ENCODE measurements at places on chromosomes 5 and 9. TPM values are rescaled to one million over a fixed set of nuclear protein-coding genes. Genes with fewer than 3 reads are reported as not detected.

The ANKRD20A1 gene
- 1.5 TPM for total RNA-seq

The SLC1A3 gene
- total RNA-seq = not detected

The BRD9 gene
- 41.7 TPM for total RNA-seq

The OR1J2 gene
- total RNA-seq = not detected

All from A549 treated with GW870086 at 1 μM for 4 hours (cell line).